ENCODE measurements at places on chromosomes 13 and 19.

- no peak for DNase-seq
Measured at GRCh38 chr19:40589591-40590429, 11.4 kb upstream of the LTBP4 start.

GRCh38 chr19:47609906-47610894, 1.3 kb downstream of the BICRA start:
- peak; percentile 55 for DNase-seq

DNA sequence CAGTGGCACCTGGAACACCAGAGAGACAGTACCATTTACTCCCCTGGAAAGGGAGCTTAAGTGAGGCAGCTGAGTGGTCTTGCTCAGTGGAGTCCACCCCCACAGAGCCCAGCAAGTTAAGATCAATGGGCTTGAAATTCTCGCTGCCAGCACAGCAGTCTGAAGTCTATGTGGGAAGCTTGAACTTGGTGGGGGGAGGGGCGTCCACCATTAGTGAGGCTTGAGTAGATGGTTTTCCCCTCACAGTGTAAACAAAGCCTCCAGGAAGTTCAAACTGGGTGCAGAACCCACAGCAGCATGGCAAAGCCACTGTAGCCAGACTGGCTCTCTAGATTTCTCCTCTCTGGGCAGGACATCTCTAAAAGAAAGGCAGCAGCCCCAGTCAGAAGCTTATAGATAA, 30.3 kb upstream of the CEACAM4 start:
- DNase-seq, result no peak

GRCh38 chr13:46667687-46668281, 114.8 kb downstream of the LRCH1 start:
- peak; percentile 69 for DNase-seq

DNA sequence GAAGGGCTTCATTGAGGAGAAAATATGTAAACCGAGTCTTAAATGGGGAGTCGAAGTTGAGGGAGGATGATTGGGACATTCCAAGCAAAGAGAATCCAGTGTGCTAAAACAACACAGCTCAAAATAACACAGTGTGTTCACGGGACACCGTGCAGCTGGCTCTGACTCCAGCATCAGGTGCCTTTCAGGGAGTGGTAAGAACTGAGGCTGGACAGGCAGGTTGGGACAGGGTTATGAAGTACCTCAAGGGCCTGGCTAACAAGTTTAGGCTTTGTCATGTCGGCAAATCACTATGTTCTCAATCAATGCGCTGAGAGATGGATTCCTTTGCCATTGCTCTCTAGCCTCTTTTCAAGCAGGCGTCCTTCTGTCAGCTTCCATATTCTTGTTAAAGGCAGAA, 27.5 kb upstream of the WDFY2 start:
- DNase-seq, result no peak

DNA sequence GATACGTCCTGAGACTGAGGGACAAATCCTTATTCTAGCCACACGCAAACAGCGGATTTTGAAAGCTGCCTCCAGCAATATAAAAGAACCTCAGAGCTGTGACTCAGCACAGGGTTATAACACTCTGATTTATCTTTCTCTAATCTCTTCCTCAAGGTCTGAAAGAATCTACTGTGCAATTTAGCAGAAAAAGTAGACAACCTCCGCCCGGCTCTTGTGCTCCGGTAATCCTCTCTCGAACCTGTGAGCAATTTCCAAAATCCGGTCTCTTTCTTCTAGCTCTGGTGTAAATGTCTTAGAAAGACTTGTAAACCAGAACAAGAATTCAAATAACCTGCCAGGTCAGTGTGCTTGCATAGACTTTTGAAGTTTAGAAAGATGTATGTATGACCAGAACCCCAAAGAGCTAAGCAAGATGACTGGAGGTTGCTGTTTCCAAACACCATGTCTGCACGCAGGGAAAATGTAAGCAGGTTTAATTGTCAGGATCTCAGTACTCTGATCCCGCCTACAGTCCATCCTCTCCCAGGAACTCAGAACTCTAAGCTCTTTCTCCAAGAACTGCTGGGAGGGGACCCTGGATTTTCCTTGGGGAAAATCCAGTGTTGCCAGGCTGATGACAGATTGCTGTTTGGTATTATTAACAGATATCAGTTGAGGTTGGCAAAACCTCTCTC, 338.1 kb downstream of the RFC3 start:
- peak; percentile 68 for DNase-seq

DNA sequence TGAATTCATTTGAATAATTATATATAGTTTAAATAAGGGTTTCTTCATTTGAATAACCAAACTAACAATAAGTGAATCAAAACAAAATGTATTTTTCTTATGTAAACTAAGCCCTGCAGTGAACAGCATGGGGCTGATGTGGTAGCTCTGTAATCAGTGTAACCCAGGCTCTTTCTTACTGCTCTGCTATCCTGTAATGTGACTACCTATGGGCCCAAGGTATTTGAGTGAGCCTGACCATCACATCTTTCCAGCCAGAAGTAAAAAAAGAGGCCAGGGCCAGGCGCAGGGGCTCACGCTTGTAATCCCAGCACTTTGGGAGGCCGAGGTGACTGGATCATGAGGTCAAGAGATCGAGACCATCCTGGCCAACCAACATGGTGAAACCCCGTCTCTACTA, 494.6 kb downstream of the DCT start:
- no peak for DNase-seq

- DNase-seq, result no peak
Measured at GRCh38 chr13:56528040-56528790, 612.5 kb upstream of the PRR20A start.

DNA sequence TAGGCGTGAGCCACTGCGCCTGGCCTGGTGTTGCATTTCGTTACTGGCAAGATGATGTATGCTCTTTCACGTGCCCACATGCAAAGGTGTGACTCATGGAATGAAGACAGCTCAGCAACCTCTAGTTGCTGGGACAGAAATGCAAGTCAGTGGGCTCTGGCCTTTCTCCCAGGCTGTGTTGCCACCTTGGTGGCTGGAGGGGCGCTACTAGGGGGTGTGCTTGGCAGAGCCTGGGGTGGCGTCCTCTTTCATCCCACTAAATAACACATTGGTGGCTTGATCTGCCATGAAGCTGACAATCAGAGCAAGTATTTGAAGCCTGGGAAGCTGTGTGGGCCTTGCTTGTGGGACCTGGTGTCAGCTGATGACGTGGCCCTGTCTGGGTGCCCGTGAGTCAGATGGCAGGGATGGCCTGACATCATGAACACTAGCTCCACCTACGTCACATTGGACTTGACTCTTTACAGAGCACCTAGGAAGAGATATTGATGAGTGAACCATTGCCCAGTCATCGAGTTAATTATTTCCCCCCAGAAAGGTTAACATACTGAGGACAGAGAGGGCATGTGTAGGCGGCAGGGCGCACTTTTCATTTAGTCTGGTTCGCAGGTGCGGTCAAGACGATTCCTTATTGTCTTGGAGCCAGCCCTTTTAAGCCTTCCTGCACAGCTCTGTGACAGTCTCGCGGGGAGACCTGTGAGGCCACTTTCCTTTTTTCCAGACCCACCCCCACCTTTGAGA, 154.2 kb downstream of the TM9SF2 start:
- DNase-seq, result peak; percentile 53

DNA sequence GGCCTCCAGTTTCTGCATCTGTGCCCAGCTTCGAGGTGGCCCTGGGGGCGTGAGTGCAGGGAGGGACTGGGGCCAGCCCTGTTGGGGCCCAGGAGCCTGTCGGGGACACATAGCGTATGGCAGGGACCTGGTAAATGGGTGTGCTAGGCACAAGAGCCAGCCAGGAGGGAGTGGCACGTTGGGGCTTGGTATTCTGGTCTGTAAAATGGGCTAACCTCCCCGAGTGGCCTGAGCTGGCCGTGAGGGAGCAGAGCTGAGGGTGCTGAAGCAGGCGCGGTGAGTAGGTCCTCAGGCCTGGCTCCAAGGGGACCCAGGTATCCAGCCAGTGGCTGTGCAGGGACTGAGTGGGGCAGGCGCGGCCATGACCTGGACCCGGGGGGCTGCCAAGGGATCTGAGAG, 4.3 kb downstream of the PTOV1 start:
- DNase-seq, result no peak

DNA sequence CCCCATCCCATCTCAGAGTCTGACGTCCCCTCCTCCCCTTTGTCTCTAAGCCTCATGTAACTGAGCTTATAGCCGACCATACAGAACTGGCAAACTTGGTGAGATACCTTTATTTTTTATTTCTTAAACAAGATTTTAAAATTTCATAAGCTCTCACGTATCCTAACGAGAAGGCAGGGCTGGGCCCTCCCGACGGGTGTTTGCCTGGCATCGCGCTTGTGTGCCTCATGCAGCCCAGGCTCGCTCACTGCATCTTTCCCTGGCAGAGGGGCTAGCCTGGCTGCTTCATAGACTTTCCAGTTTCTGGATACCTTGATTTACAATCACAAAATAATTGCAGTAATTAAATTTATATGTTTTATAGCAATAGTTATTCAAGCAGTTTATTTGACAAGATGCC, 69.0 kb downstream of the GGACT start:
- no peak for DNase-seq

- no peak for DNase-seq
Measured at GRCh38 chr19:23071147-23071511, 45.7 kb upstream of the ZNF730 start.

GRCh38 chr13:95676105-95676761, 706 bp upstream of the DNAJC3 start:
- DNase-seq, result peak; percentile 45

DNA sequence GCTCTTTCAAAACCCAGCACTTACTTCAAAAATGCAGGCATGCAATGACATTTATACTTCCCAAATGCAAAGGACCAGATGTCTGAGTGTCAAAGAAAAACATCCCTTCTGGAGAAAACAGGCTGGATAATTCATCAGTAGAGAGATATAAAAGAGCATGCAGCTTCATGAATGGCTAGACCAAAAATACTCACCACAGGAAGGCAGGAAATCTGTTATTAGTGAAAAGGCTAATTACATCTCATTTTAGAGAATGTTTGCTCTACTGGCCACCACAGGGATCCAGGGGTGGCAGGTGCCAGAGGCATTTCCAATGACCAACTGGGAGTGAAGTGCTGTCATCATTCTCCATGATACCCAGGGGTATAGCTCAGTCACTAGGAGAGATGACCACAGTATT, 106.5 kb downstream of the LHFPL6 start:
- DNase-seq, result no peak

DNA sequence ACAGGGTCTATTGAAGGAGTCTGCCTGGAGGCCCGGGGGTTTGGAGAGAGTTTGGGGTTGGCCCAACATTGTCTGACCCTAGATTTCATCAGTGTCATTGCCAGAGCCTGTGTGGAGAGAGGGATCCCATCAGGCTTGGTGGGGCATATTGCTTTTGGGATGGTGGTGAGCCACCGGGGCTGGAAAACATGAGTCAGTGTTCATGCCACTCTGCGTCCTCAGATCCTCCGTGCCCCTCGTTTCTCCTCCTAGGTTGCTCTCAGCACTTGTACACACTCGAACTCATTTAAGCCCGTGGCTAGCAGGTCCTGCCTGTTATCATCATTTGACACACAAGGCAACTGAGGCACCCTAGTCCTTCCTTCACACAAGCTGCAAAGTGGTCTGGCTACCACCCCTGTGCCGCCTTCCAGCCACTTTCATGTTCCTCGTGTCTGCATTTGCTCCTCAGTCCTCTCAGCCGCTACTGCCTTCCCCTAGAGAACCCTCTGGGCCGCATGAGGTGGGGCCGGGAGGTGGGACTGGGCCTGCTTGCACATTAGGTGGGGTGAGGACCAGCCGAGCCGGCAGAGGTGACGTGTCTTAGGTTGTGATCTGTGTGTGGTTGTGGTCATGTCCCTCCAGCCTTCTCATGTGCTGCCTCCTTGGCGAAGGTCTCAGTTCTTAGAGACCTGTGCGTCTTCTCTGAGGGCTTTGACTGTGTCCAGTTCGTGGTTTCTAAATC, 3.6 kb downstream of the NACC1 start:
- no peak for DNase-seq

DNA sequence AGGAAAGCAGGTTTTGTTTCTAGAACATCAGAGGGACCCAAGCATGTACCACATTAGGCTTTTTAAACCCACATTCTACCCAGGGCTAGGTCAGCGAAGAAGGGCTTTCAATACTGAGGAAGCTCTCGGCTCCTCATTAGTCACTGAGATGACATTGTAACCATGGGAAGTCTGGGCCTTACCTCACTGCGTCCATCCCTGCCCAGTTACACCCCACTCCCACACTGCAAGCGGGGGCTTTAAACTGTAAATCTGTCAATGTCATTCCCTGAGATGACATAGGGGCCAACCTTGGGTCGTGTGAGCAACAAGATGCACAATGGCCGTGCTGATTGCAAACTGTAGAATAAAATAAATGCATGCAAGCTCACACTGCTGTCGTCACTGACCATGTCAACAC, 21.7 kb upstream of the TFDP1 start:
- no peak for DNase-seq

- DNase-seq, result no peak
Measured at GRCh38 chr19:51460164-51460992, 2.1 kb upstream of the SIGLEC8 start.

DNA sequence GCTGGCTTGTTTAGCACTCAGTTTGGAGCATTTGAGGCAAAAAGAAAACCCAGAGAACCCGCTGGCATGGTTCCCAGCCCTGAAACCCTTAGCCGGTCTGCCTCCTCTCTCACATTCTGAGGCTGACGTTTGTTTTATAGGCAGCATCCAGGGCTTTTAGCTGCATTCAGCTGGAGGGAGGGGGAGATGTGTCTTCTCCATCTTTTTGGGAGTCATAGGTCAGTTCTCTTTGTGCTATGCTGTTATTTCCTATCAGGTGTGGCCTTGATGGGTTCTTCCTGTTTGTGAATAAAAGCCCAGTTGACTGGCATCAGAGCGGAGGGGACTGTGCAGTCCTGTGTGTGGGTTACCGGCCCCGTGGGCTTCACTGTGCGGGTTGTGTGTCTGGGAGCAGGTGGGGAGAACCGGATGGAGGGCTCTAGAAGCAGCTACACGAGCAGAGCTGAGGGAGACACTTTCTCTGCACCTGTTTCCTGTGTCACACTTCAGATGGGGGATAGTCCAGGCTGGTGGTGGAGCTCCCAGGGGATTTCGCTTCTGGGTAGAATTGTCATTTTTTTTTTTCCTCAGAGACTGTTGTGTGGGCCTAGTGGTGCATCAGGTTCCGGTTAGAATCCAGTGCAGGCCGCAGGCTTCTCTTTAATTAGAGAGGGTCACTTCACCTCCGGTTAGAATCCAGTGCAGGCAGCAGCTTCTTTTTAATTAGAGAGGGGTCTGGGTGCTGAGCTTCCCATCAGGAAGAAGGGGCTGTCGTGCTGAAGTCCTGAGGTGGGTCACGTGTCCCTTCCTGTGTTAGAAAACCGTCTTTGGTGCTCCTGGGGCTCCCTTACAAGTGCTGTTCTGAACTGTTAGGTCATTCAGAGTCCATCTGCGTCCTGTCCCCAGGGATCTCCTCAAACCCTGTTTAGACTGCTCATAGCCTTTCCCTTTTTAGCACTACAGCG, 69.6 kb downstream of the ARHGEF7 start:
- DNase-seq, result peak; percentile 39

GRCh38 chr13:51843529-51843928, 1.4 kb downstream of the TMEM272 start:
- DNase-seq, result no peak

- no peak for DNase-seq
Measured at GRCh38 chr13:29756506-29756905, 93.9 kb downstream of the UBL3 start.

GRCh38 chr13:52414051-52414450, 8.1 kb upstream of the THSD1 start:
- DNase-seq, result no peak
